ENCODE measurements at places on chromosomes 6 and 20. TPM values are rescaled to one million over a fixed set of nuclear protein-coding genes. Genes with fewer than 3 reads are reported as not detected.

GRCh38 chr6:13368079-13368730 lies 39.9 kb upstream of the TBC1D7 start:
- no peaks in the 10 kb centered on the region for H3K36me3 ChIP-seq
- no peaks in the 10 kb centered on the region for H3K4me1 ChIP-seq
- no peak for DNase-seq
- H3K4me3 ChIP-seq, result no peak overlapping the region

GRCh38 chr6:42331019-42331418 lies 113.4 kb upstream of the MRPS10 start:
- no peaks in the 10 kb centered on the region for H3K27me3 ChIP-seq
- H3K36me3 ChIP-seq, result no peaks in the 10 kb centered on the region
- H3K4me1 ChIP-seq, result no peaks in the 10 kb centered on the region
- DNase-seq, result no peak
- H3K27ac ChIP-seq, result no peak overlapping the region

- peaks cover 27% of the 10 kb centered on the region for H3K4me1 ChIP-seq
- no peaks in the 10 kb centered on the region for H3K27me3 ChIP-seq
- no peaks in the 10 kb centered on the region for H3K36me3 ChIP-seq
- H3K27ac ChIP-seq, result peak overlapping the region; percentile 82
These were observed 30.4 kb downstream of the SRSF3 start for GRCh38 chr6:36624461-36625157.

GRCh38 chr6:10613077-10613476 lies 81.3 kb downstream of the C6orf52 start:
- no peak overlapping the region for H3K27ac ChIP-seq
- no peaks in the 10 kb centered on the region for H3K36me3 ChIP-seq
- no peak for DNase-seq
- H3K4me1 ChIP-seq, result no peaks in the 10 kb centered on the region
- H3K4me3 ChIP-seq, result no peak overlapping the region

DNA sequence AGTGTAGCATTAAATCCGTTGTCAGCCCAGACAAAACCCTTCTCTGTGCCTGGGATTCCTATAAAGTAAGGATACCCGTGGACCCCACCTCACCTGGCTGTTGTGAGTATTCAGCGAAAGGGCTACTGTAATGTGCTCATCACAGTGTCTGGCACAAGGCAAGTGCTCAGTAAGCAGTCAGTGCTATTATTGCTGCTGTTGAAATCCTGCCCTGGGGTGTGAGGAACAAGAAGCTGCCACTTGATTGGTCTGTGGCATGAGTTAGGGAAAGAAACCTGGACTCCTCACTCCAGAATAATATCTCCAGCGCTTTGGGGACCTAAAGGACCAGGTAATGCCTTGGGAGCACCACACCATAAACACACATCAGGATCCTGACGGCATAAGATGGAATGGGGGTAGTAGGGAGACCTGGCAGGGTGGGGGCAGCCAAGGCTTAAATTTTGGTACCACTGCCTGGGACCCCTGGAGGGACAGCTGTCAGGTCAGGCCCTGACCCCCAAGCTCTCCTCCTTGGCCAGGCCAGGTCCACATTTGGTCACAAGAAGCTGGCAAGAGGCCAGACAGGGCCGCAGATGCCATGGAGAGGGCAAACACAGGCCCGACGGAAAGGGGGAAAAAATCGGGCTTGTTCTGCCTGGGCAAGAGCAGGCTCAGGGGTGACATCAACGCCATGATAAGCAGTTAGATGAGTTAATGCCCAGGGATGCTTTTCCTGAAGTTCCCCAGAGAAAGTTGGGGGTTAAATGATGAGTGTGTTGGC lies 66.5 kb downstream of the MRPL14 start:
- no peaks in the 10 kb centered on the region for H3K36me3 ChIP-seq
- peaks cover 9% of the 10 kb centered on the region for H3K4me1 ChIP-seq
- no peak for DNase-seq
- H3K4me3 ChIP-seq, result no peak overlapping the region
- H3K27ac ChIP-seq, result no peak overlapping the region

The ACTL10 gene
- not detected for total RNA-seq
